ENCODE measurements at places on chromosomes 1 and 21.

DNA sequence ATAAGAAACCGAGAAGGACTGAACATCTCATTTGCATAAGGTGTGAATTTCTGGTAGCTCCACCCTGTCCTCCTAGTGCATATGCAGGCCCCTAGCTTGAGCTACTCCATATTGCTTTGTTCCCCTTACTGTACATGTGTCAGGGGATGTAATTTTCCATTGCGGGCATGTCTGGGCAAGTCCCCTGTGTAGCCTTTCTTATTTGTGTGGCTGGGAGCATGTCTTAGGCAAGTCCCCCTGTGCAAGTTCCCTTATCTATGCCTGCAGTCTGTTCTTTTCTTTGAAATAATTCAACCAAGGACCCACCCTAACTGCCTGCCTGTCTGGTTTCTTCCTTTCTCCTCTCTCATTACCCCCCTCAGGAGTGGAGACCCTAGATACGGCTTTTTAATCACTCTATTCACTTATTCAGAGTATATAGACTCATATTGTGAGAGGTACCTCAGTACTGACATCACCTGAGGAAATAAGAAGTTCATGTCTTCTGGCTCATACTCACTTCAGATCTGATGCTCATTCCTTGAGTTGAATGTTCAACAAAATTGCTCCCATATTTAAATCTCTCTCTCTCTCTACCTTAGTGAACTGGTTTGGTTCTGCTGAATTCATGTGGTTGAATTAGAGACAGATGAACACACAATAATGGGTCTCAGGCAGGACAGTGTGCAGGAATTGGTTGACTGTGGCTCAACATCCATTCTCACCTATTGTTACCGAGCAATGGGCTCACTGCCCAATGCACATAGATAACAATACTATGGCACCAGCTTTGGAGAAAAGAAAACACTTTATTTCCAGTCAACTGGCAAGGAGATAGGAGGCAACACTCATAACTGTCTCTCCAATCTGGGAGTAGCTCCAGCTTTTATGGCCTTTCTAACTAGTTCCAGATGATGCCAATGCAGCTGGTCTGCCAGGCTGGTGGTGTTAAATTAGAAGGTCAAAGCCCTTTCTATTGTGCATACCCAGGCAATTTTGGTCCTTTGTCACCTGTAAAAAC, 27.9 kb upstream of the NPL start:
- no peak for DNase-seq

- DNase-seq, result no peak
Observed at GRCh38 chr1:49187056-49187455, 410.4 kb upstream of the BEND5 start.

- no peak for DNase-seq
Observed at GRCh38 chr1:93995837-93996536, 86.8 kb upstream of the GCLM start.

DNA sequence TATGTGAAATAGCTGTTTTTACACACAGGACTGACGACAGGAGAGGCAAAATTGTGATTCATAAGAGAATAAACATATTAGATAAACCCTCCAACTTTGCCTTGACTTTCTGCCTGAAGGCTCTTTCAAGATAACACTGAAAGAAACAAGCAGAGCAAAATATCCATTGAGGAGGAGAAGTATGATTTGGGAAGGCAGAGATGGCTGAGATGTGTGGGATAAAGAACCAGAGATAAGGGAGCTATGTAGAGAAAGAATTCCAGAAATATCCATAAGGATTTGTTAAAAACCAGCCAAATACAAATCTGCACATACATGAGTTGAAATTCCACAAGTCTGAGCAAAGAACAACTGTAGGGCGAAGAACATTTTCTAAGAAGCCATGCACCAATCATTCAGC, 1064.7 kb downstream of the PLA2G4A start:
- no peak for DNase-seq

GRCh38 chr1:71390518-71390917, 309.7 kb upstream of the ZRANB2 start:
- no peak for DNase-seq

- DNase-seq, result peak; percentile 16
Observed at GRCh38 chr1:114467491-114467890, 43.5 kb downstream of the TRIM33 start.

- no peak for DNase-seq
Observed at GRCh38 chr1:212147581-212148033, 112.1 kb downstream of the DTL start.

DNA sequence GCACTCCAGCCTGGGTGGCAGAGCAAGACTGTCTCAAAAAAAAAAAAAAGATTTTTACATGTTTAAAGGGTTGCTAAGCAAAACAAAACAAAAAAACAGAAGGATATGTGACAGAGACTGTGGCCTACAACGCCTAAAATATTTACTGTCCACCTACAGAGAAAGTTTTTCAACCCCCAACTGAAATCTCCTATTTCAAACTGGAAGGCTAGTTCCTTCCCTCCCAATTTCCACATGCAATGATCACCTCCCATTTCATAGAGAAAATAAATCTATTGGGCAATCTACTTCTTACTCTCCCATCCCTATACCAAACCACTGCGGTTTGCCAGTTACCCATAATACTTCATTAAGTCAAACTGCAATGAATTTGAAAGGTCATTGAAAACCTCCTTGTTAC, 74.2 kb downstream of the ST3GAL3 start:
- DNase-seq, result no peak

GRCh38 chr1:26132128-26132833, 20.7 kb downstream of the PDIK1L start:
- DNase-seq, result no peak

DNA sequence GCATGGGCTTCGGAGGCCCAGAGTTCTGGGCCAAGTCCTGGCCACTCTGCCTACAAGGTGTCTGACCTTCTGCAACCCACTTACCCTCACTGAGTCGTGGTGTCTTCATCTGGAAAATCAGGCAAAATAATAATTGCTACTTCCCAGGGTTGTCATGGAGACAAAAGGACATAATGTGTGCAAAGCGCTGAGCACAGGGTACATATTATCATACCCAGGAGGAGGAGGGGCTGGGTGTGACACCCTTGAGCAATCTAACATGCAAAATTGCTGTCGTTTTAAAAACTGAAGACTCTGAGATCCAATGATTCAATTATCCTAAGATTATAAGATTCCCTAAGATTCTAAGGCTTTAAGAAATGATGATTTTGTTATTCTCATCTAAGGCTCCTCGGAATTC, 459.5 kb downstream of the PTPRU start:
- no peak for DNase-seq

DNA sequence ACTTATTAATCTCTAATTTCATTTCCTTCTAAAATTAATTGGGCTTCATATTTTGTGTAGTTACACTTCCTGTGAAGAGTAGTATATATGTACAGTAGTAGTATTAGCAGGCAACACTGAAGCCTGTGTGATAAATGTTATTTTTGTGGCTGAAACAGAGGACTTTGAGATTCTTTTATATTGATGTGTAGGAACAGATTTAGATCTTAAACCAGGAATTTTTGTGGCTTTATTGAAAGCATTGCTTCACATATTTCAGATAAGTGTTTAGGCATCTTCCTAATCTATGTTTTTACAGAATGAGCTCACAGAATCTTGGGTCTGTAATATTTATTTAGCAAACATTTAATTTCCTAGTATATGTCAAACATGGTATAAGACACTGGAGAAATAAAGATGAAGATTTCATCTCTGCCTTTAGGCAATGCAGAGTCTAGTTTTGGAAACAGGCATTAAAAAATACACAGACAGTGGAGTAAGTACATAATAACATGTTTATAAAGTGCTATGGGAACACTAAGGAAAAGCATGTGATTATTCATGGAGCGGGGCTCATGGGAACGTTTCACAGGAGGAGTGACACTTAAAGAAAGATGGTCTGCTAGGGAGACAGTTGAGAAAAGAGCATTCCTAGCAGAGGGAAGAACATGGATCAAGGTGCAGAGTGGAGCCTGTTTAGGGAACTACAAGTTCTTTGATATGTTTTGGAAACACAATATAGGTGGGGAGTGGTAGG, 52.7 kb downstream of the MIGA1 start:
- DNase-seq, result no peak

- DNase-seq, result no peak
Observed at GRCh38 chr1:28329395-28330153, 734 bp downstream of the MED18 start.

DNA sequence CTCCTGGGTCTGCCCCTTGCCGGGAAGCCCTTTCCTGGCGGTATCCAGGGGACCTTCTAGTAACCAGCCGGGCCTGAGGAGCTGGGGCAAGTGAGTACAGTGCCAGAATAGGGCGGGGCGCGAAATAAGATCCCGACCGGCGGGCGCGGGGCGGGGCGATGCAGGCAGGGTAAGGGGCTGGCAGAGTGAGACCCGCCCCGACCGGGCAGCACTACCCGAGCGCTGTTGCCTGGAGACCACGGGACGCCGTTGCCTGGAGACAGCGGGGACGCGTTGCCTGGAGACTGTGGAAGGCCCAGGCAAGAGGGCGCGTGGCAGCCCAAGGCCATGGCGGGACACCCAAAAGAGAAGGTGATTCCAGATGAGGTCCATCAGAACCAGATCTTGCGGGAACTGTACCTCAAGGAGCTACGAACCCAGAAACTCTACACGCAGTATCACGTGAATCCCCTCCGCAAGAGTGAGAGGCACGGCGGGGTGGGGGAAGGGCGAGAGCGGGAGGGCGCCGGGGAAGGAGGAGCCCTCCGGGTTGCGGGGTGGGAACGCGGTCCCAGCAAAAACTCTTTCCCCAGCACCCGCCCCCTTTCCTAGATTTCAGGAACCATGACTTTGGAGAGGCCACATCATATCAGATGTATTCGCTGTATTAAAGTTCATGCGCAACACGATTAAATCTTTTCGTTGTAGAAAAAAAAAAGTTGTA, 24.3 kb downstream of the EBNA1BP2 start:
- DNase-seq, result no peak

DNA sequence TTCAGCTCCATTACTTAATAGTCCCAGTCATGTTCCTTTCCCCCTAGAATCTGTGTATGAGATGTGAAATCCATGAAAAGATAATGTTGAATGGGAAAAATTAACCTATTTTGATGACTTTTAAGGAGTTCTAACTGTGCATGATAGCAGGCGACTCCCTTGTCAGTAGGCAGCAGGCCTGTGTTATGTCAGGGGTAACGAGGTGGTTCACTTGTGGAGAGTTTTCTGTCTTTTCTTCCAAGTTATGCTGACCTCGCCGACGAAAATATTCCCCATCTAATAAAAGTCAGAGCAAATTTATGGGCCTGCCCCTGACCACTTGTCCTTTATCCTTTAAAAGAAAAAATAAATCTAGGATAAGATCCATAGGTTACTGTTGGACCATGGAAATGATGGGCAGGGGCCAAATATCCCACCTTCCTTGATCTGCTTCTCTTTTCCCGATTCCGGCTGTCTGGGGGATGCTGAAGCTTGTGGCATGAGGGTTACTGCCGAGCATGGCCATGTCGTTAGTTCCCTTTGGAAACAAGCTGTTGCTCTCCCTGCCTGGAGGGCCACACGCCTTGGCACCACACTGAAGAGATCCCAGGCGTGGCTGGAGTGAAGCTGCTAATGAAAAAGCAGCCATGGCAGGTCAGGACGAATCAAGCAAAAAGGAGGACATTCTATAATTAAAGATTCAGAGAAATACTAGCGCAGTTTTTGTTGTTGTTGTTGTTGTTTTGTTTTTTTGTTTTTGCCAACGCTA, 93.8 kb downstream of the ROR1 start:
- no peak for DNase-seq

All from CD4-positive, alpha-beta T cell treated with Interleukin-2 at 100 ng/mL for 4 hours (primary cell).